ENCODE measurements at places on chromosomes 6 and 20.

GRCh38 chr20:25009218-25010145 is 16.9 kb upstream of the APMAP start:
- DNase-seq: no peak

GRCh38 chr6:142913036-142913510 is 31.9 kb downstream of the HIVEP2 start:
- no peak for DNase-seq

DNA sequence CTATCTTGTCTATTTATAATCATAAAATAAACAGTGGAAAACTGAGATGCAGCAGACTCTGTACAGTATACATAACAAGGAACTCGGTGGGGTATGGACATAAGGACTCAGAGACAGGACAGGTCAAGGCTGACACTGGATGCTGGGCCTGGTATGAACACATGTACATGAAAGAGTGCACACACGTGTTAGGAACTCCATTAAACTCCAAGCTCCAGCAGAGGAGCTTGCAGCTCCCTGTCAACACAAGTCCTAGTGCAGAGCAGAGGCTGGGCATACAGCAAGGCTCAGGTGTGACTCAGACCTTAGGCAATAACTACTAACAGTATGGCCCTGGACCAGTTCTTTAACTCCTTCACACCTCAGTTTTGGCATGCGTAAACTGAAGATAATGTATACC is 17.1 kb downstream of the NAPB start:
- no peak for DNase-seq

GRCh38 chr6:147029923-147030322 is 174.3 kb upstream of the STXBP5 start:
- DNase-seq: no peak

DNA sequence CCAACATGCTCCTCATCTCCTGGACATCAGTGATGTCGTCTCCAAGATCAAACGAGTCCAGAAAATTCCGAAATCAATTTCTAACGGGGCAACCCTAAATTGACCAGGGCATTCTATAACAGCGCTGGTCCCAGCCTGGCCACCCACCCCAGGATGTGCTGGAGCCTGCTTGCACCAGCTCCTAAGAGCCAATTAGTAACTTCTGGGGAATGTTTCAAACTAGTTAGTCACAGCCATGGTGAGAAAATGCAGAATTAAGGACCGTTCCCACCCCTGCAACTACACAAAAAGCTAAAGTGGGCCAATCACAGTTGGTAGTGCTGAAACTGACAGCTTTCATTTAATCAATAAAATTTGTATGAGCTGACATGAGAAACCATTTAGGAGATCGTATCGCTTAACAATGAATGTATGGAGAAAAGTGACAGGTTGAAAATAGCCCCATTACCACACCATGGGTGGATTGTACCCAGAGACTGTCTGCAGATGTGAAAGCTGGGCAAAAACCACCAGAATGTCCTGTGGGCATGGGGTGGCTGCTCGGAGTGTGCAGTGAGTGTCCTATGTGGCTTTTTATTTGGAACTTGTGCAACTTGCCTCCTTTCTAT is 165.7 kb upstream of the AFDN start:
- DNase-seq: no peak

DNA sequence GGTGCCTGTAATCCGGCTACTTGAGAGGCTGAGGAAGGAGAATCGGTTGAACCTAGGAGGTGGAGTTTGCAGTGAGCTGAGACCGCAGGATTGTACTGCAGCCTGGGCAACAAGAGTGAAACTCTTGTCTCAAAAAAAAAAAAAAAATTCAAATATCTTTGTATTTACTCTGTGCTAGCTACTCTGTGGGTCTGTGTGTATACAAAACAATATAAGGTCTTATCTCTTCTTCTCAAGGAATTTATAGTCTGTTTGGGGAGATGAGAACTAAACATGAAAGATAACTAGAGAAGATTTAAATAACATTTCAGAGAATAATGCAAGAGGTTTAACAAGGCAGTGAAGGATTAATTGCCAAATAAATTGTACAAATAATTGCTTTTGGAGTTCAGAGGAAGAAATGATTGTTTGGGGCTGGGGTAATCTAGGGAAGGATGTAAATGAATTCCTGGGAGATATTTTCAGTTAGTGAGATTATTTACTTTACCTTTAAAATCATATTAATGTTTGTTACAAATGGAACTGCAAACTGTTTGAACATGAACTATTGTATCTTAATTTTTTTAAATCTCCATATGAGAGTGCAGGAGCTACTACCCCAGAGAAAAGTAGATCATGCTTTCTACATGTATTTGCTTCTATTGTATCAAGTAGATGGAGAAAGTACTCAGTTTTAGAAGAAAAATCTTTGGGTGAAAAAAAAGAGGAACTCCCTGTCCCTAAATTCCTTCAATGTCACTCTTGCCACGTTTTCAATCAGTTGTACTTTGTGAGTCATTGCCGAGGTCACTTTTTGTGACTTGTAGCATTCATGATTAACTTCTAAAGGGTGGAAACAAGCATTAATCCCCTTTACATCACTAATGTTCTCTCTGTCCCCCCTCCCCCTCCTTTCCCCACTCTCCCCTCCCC is 39.0 kb downstream of the NCOA3 start:
- no peak for DNase-seq

DNA sequence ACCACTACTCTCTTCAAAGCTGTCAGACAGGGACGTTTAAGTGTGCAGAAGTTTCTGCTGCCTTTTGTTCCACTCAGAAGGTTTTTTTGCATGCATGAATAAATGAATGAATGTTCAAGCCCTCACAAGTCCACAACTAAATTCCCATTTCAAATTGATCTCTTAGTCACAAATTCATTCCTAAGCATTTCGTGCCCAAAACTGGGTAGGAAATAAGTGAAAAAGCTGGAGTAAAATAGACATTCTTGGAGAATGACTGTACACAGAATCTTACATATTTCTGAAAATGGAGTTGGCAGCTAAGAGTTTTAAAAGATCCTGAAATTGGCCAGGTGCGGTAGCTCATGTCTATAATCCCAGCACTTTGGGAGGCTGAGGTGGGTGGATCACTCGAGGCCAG is 117.6 kb downstream of the PERP start:
- no peak for DNase-seq

DNA sequence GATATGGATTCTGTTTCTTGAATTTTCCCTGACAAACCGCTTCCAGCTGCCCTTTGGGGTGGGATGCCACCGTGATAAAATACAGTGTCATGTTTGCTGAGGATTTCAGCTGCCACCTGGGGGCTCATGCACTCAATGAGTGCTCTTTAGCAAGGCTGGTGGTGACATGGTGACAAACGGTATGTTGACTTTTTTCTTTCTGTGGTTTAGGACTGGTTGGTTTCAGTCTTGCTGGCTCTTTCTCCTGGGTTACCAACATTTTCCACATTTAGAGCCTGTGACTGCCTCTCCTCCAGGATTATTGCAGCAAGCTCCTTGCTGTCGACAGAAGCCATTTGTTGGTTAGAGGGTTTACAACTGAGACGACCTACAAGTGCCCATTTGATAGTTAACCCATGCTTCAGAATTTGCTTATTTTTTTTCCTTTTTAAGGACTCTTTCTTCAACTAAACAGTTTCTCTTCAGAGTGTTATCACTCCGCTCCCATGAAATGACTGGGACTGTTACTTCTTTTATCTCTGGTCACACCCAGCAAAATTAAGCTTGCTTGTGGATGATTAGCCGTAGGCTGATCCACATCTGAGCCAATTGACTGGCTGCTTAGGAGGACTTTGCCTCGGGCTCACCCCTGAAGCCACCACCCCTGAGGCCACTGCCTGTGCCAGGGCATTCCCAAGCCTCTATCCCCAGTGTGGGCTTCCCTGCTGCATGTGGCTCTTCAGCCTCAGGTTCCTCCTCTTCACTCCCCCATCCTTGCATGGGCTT is 48.4 kb upstream of the CDYL start:
- no peak for DNase-seq

GRCh38 chr6:117267054-117267347 is 1.6 kb downstream of the VGLL2 start:
- no peak for DNase-seq

GRCh38 chr6:122628714-122629113 is 18.5 kb downstream of the PKIB start:
- DNase-seq: no peak

DNA sequence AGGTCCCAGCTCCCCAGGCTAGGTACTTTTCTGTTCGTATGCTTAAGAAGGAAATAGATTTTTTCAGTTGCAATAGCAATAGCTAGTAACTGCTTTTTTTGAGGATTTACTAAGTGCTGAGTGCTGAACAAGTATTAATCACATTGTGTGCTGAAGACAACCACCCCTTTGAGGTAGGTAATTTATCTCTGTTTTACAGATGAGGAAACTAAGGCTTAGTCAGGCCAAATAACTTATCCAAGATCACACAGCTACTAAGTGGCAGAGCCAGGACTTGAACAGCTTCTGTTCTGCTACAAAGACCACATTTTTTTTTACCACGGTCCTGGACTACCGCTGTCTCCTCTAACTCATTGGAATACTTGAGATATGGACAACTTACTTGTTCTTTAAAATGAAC is 39.8 kb downstream of the LRRN4 start:
- no peak for DNase-seq

DNA sequence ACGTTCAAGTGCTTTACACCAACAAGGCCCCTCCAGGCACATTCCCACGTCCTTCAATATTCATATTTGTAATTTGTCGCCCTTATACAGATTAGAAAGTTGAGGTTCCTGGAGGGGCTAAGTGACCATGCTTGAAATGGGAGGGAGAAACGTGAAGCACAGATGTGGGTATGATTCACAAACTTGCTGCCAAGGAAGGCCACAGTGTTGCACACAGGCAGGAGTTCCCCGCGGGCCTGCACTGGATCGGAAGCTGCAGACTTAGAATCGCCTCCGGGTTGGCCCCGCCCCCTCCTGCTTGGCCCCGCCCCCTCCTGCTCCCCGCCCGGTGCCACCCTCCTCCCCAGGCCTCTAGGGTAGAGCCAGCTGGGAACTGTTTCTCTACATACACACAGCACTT is 58.2 kb upstream of the QKI start:
- DNase-seq: no peak

DNA sequence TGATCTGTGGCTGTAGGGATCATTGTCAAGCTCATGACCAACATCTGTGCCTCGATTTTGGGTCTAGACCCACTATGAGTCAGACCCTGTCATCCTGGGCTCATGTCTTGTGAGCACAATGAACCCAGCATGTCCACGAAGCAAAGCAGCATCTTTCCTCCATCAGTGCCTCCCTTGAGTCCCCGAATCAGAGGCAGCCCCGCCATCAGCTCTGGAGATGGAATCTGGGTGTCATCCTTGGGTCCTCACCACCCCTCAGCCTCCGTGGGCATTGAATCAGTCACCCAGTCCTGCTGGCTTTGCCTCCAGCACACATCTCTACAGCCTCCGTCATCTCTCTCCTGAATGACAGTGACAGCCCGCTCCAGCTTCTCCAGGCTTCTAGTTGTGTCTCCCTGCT is 56.9 kb downstream of the CHMP4B start:
- DNase-seq: no peak

DNA sequence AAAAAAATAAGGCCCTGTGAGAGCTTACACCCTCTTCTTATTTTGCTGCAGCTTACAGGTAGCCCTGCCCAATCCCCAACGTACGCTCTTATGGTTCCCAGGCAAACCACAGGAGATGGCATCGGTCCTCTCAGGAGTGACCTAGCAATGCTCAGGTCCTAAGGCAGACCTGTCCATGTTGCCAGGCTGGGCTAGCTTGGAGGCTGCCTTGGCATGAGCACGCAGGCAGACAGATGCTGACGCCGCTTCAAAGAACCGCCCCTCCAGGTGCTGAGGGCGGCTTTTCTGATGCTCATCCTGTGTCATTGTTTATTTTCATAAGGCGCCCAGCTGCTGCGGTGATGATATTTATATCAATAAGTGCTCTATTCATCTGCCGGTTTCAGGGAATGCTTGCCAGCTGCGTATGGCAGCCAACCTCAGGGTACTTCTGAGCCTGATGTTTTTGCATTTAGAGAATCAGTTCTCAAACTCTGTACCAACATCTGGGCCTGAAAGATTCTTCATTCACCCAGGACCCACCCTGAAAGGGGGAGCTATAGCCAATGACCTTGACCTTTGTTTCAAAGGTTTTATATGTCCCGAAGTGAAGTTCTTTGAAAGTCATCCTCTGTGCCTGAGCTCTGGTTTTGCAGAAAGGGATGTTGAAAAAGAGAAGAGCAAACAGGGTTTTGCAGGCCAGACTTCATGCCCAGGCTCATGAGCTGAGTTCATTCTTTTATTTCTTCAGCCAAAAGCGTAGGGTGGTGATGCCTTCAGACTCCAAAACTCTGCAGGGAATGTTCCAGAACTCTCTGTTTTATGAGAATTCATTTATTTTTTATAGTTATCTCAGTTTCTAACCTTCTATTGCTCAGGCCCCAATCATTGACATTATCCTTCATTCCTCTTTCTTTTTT is 475.6 kb upstream of the CHD6 start:
- no peak for DNase-seq

DNA sequence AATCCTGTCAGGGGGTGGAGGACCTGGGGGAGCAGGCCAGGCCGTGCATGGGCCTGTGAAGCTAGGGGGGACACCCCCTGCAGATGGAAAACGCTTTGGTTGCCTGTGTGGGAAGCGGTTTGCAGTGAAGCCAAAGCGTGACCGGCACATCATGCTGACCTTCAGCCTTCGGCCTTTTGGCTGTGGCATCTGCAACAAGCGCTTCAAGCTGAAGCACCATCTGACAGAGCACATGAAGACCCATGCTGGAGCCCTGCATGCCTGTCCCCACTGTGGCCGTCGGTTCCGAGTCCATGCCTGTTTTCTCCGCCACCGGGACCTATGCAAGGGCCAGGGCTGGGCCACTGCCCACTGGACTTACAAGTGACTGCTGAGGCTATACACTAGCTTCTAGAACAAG is 1.8 kb downstream of the ZBTB9 start:
- DNase-seq: no peak

GRCh38 chr6:125738276-125738675 is 11.2 kb upstream of the HEY2 start:
- no peak for DNase-seq

DNA sequence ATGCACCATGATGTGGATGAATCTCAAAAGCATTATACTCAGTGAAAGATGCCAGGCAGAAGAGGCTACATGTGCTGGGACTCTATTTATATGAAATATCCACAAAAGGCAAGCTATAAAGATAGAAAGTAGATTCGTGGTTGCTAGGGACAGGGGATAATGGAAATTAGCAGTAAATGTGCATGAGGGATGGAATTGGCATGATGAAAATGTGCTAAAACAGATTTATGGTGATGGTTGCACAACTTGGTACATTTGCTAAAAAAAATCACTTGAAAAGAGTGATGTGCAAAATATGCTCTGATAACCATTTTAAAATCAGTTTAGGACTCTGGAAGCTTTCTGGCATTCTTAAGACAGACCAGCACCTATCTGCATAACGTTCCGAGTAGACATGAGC is 61.6 kb downstream of the ALDH8A1 start:
- DNase-seq: no peak

- DNase-seq: no peak
Observed at GRCh38 chr20:42553374-42553773, 636.3 kb downstream of the PTPRT start.

- DNase-seq: no peak
Observed at GRCh38 chr20:38441916-38442315, 6.8 kb upstream of the SNHG17 start.
